ENCODE measurements at places on chromosomes 3 and 15.

DNA sequence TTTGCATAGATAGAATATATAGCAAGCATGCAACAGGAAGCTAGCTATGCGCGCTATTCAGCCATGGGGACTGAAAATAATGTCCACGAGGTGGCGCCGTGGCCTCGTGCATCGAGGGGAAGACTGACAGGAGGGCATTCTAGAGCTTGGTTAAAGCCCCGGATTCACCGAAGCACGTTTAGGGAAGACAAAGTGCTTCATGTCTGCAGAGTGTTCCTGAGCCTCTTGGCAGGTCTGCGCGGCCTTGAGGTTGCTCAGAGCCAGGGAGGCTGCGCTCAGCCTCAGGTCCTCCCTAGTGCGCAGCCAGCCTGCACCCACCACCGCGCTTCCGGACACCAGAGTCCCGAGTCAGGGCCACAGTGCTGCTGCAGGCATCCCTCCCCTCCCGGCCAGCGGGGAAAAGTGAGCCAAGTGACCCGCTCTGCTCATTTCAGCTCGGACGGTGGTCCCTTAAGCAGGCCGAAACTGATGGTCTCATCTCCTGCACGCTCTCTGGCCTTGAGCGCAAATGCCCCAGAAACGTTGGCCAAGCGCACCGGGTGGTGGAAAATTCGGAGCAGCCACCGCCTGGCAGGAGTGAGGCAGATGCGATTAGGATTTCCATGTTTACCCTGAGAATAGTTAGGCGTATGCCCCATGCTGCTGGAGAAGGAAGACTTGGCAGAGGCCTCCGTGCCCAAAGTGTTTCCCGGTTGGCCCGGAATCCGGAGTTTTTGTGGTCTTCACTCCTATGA, 24.8 kb downstream of the GABRA5 start:
- peak; percentile 4 for DNase-seq

GRCh38 chr3:126100269-126100633, 16.3 kb upstream of the SLC41A3 start:
- DNase-seq = no peak

DNA sequence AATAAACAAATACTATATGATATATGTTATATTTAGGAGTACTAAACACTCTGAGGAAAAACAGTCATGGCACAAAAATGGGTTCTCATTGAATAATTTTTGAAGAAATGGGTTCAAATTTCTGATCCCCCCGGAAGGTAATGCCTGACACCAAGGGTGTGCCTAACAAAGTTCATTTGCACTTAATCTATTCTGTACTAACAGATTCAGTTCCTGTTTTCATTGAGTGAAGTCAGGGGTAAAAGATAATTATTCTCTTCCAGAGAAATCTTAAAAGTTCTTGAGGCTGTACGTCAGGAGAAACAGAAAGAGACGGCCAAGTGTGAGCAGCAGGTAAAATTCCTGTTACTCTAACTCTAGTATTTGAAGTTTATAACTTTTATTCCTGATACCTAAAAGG, 34.5 kb upstream of the TMEM42 start:
- no peak for DNase-seq

DNA sequence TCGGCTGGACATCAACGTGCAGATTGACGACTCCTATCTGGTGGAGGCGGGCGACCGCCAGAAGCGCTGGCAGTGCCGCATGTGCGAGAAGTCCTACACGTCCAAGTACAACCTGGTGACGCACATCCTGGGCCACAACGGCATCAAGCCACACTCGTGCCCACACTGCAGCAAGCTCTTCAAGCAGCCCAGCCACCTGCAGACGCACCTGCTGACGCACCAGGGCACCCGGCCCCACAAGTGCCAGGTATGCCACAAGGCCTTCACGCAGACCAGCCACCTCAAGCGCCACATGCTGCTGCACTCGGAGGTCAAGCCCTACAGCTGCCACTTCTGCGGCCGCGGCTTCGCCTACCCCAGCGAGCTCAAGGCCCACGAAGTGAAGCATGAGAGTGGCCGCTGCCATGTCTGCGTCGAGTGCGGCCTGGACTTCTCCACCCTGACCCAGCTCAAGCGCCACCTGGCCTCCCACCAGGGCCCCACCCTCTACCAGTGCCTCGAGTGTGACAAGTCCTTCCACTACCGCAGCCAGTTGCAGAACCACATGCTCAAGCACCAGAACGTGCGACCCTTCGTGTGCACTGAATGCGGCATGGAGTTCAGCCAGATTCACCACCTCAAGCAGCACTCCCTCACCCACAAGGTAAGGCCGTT, 34.2 kb downstream of the IDH2 start:
- no peak for DNase-seq

- no peak for DNase-seq
Observed at GRCh38 chr15:92914768-92915221, 14.7 kb downstream of the CHD2 start.

DNA sequence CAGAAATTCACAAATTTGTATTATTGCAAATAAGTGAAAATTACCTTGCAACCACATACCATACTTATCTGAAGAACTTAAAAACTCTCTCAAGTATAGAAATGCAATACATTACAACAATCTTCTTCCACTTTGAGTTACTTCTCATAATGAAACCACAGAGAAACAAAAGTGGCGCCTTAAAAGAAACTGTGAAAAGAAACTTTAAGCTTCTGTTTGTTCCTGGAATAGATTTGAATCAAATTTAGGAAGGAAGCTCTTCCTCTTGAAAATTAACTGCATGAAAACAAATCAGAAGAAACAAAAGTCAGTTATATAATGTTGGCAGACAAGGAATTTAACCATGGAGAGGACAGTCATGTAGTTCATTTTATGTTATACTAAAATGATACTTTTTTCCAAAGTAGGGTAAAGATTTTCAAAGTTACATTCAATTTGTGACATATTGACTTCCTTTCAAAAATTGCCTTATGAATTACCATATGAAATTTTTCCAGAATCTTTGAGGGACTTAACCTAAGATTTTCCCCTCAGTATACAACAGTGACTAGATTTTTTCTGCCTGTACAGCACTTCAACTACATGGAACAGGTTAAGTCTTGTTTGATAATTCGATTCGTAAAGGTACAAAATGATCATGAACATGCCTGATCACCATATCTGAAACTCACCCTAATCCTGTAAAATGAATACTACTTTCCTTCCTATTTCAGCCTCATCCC, 57.6 kb upstream of the TNFSF10 start:
- no peak for DNase-seq

DNA sequence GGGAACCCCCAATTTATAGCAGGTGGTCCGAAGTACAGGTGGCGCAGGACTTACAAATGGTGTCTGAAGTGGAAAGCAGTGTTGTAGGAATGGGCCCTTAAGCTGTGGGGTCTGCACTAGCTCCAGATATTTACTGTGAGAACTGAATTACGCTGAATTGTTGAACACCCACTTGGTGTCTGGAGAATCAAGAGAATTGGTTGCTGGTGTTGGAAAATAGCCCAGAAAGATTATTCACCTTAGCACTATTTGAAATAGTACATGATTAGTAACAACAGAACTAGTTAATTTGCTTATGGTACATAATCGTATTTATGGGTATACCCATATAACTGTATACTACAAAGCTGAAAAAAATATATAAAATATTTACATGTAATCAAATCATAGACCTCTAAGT, 64.8 kb downstream of the ADAM10 start:
- DNase-seq = no peak

All from NCI-H1436 (cell line).